ENCODE measurements at places on chromosomes 2 and 18. TPM values are rescaled to one million over a fixed set of nuclear protein-coding genes. Genes with fewer than 3 reads are reported as not detected.

- peak; percentile 97 for DNase-seq
- peaks cover 17% of the 10 kb centered on the region for H3K4me1 ChIP-seq
- no peaks in the 10 kb centered on the region for H3K36me3 ChIP-seq
- H3K27me3 ChIP-seq = no peaks in the 10 kb centered on the region
- H3K4me3 ChIP-seq = no peak overlapping the region
- peak overlapping the region; percentile 80 for H3K27ac ChIP-seq
Observed at GRCh38 chr2:9112079-9112721, 94.4 kb upstream of the ASAP2 start.

The LIMS3 gene
- total RNA-seq = 3.9 TPM

DNA sequence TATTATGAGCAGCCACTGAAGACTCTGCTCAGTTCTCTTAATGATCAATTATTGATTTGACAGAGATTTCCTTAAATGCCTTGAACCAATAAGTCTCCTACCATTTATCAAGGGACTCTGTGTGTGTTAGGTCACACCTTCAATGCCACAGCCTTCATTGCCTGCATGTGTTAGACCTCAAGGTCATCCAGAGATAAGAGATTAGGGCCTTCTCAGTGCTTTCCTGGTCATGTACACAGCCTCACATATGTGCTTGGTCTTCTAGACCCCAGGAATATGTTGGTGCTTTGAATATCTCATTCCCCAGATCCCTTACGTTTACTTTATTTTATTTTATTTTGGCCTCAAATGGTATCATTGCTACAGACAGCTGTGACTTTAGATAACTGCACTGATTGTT lies 93.0 kb upstream of the CTAGE1 start:
- H3K27me3 ChIP-seq = no peaks in the 10 kb centered on the region
- peaks cover 2% of the 10 kb centered on the region for H3K4me1 ChIP-seq
- H3K27ac ChIP-seq = no peak overlapping the region

DNA sequence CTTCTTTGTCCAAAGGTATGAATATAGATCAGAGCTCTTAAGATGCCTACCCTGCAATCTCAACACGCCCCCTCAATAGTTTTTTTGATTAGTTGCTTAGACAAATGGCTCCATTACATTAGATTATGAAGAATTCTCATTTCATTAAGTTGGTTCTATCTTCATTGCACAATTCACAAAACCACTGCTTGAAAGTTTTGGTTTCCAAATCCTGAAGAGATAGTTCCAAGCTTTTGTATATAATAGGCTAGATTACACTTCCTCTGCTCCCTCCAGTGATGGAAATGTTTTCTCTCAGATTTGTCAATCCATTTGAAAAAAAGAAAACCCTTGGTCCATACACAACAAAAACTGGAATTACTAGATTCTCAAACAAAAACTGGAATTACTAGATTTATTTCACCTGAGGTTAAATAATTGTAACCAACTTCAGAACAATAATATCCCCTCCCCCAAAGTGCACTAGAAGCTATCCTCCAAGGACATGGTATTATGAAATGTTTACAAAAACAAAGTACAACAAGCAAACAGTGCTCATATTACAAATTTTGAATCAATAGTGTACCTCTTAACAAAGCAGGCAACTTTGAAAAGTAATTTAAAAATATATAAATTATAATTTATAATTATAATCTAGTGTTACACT lies 6.8 kb upstream of the TLK1 start:
- H3K27ac ChIP-seq = no peak overlapping the region
- H3K4me1 ChIP-seq = no peaks in the 10 kb centered on the region
- H3K27me3 ChIP-seq = no peaks in the 10 kb centered on the region
- H3K4me3 ChIP-seq = no peak overlapping the region
- DNase-seq = no peak

DNA sequence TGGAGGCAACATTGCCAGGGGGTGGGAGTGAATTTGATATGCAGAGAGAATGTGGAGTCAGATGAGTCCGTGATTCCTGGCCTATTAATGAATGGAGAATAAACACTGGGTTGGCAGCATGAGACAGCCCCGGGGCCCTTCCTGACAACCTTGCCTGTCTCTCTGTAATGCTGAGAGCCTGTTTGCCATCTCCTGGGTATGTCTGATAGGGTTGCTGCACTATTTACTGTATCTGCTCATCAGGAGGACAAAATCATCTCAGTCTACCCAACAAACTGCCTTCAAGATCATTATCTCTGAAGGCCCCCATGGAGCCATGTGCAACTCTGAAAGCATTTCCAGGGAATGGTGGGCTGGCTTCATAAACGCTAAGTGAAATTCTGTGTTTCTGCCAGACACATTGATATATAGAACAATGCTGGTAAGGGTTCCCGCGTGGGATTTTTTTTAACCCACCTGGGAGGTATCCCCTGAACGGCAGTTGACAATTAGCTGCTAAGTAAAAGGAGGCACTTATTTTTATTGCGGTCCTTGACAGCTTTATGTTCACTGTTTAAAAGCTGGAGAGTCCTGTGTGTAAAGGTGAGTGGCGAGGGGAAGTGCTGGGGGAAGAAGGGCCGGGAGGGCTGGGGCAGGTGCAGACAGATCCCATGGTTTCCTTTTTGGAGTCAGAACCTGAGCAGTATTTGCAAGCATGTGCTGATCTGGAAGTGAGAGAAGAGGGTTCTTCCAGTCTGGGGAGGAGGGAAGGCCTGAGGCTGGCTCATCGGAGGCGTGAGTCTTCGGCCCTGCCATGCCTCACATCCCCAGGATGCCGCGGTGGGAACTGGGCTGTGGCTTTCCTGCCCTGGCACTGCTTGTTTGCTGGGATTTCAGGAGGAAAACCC lies 64.8 kb downstream of the ARHGAP25 start:
- H3K4me3 ChIP-seq = no peak overlapping the region
- peaks cover 20% of the 10 kb centered on the region for H3K27me3 ChIP-seq
- DNase-seq = no peak
- no peaks in the 10 kb centered on the region for H3K4me1 ChIP-seq

The FKBP1B gene
- total RNA-seq = 7.5 TPM

GRCh38 chr2:109166811-109167210 lies 37.8 kb downstream of the SH3RF3 start:
- H3K4me3 ChIP-seq = peak overlapping the region; percentile 49
- no peaks in the 10 kb centered on the region for H3K36me3 ChIP-seq
- H3K27me3 ChIP-seq = no peaks in the 10 kb centered on the region
- peak; percentile 94 for DNase-seq
- peak overlapping the region; percentile 85 for H3K27ac ChIP-seq
- H3K4me1 ChIP-seq = peaks cover 56% of the 10 kb centered on the region

DNA sequence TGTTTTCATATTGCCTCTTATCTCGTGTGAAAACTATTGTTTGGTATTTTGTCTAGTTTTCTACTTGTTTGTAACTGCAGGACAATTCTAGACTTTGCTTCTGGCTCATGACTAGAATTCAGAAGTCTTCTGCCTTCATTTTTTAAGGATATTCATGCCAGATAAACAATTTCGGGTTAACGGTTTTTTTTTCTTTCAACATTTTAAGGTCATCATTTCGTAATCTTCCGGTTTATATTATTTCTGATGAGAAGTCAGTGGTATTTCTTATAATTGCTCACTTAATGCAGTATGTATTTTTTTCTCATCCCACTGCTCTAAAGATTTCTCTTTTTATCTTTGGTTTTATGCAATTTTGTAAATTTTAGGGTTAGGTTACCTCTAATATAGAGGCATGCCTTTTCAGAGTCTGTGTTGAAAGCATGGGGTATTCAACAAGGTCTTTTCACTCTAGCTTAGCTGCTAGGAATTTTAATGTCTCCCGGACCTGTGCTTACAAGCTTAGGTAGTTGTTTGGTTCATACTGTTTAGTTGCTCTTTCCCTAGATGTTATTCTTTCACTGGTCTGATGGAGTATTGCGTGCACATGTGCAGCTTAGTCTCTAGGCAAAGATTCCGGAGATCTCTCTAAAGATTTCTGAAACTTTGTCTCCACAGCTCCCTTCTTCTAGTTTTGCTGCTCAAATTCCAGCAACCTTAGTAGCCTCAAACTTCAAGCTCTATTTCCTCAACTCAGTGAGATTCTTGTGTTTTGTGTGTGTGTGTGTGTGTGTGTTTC lies 198.1 kb downstream of the MCFD2 start:
- peak overlapping the region; percentile 67 for H3K4me3 ChIP-seq
- DNase-seq = peak; percentile 65
- peak overlapping the region; percentile 80 for H3K27ac ChIP-seq
- peaks cover 12% of the 10 kb centered on the region for H3K36me3 ChIP-seq
- H3K27me3 ChIP-seq = no peaks in the 10 kb centered on the region
- peaks cover 72% of the 10 kb centered on the region for H3K4me1 ChIP-seq

GRCh38 chr18:10354241-10354811 lies 100.1 kb upstream of the APCDD1 start:
- peak; percentile 36 for DNase-seq
- peaks cover 15% of the 10 kb centered on the region for H3K4me1 ChIP-seq
- no peaks in the 10 kb centered on the region for H3K27me3 ChIP-seq
- H3K36me3 ChIP-seq = no peaks in the 10 kb centered on the region

DNA sequence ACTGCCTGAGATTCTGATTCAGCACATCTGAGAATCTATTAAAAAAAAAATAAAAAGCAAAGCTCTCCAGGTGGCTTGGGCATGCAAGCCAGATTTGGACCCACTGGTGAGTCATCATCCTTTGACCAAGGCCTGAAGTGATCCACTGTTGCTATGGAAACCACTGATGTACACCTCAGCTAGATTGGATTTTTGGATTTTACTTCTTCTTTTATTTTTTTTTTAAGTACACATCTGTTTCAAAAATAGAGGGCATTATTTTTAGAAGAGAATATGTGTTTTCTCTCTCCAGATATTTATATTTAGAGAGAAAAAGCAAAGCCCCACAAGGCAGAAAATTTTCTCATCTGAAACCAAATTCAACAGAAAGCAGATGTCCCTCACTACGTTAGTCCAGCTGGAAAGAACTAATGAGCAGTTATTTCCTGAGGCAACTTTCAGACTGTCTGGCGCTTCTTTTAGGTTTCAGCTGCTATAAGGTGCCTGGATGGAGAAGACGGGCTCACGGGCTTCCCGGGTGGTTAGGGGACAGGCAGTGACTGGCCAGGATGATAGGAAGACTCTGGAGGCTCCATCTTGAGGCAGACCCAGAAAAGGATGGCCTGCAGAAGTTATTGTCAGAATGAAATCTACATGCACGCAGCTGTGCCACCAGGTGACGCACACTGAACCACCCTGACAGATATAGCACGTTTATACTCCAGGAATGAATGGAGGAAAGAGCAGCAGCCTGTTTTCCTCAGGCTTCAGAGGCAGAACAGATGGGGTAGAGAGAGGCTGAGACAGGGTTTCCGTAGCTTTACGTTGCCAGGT lies 50.5 kb downstream of the MRPL35 start:
- DNase-seq = peak; percentile 79
- H3K4me3 ChIP-seq = no peak overlapping the region
- H3K27ac ChIP-seq = no peak overlapping the region
- peaks cover 44% of the 10 kb centered on the region for H3K27me3 ChIP-seq
- H3K36me3 ChIP-seq = no peaks in the 10 kb centered on the region
- H3K4me1 ChIP-seq = peaks cover 4% of the 10 kb centered on the region

DNA sequence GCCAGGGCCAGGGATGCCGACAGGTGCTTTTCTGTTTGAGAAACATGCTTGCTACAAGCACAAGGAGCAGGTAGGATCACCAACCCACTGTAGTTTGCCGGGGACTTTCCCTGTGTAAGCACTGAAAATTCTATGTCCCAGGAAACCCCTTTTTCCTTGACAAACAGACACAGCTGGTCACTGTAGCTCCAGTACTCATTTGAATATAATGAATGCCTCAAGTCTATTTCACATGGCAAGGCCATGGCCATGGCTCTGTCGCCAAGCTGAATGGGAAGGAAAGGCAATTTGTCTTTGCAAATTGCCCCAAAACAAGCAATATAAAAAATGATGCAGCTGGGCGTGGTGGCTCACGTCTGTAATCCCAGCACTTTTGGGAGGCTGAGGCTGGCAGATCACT lies 49.6 kb upstream of the IGFBP2 start:
- no peak overlapping the region for H3K27ac ChIP-seq
- no peaks in the 10 kb centered on the region for H3K36me3 ChIP-seq
- DNase-seq = no peak
- H3K27me3 ChIP-seq = no peaks in the 10 kb centered on the region
- H3K4me1 ChIP-seq = peaks cover 6% of the 10 kb centered on the region

DNA sequence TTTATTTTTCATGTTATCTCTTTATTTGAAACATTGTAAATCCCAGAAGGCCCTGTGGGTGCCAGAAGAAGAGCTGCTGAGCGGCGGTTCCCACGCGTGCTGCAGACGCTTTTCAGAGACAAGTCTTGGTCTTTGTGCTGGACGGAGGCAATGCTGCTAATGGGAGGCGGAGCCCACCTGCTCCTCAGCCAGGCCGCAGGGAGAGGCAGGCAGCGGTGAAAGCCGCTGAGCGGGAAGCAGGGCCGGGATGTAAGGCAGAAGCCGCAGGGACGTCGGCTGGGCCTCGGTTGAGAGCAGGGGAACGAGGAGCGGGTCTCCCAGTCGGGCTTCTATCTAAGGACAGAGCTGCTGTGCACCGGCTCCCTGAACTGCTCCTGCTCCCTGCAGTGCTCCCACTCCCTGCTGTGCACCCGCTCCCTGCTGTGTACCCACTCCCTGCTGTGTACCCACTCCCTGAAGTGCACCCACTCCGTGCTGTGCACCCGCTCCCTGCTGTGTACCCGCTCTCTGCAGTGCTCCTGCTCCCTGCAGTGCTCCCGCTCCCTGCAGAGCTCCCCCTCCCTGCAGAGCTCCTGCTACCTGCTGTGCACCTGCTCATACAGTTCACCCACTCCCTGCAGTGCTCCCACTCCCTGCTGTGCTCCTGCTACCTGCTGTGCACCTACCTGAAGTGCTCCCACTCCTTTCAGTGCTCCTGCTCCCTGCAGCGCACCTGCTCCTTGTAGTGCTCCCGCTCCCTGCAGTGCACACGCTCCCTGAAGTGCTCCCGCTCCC lies 16.4 kb downstream of the TMEM18 start:
- no peaks in the 10 kb centered on the region for H3K36me3 ChIP-seq
- no peaks in the 10 kb centered on the region for H3K27me3 ChIP-seq
- DNase-seq = no peak
- H3K4me1 ChIP-seq = no peaks in the 10 kb centered on the region
- no peak overlapping the region for H3K27ac ChIP-seq
